ENCODE measurements at places on chromosomes 7 and 10.

DNA sequence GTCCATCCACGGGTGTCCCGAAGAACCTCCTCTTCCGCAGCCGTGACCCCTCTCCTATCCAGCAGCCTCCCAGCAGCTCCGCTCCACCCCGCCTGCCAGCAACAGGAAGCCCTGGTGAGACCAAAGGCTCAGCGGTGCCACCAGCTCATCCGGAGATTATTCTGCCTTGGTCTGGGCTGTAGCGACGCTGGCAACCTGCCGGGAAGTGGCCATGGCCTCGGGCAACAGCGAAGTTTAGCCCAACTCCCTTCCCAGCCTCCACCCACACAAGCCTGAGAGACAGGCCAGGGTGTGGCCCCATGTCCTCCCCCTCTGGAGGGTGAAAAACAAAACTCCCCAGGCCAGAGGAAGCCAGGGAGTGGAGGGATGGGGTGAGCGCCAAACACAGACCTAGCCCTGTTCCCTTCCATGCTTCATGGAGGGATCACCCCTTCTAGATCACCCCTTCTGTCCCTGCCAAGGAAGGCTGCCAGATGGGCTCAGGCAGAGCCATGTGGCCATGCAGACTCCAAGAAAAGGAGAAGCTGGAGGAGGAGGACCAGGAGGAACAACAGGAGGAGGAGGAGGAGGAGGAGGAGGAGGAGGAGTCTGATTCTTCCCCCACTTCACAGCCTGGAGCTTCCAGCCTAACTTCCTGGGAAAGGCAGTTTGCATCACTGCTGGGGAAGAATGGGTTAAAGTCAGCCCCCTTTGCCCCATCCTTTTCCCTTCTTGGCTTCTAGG lies 918 bp downstream of the CALHM2 start:
- no peak for DNase-seq

DNA sequence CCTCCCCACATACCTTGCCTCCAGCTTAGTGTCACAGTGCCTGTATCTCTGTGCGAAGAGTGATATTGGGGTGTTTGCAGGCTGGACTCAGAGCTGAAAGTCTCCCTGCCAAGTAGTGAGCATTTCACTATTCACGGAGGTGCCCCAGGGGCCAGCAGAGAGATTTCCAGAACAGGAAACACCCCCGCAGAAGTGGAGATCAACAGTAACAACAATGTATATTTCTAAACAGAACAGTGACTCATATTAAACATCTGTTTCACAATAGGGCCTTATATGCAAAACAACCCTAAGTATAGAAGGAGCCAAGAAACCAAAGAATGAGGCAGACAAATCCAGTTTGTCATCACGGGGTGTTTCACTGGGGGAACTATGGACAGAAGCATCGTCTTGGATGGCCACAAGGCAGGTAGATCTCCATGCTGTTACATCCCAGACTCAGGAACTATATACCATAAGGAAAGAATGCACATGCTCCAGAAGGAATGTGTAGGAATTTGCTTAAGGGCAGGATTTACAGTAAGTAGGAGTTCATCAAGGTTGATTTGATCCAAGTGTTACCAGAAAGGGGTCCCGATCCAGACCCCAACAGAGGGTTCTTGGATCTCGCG lies 29.3 kb upstream of the CCL24 start:
- DNase-seq = no peak

DNA sequence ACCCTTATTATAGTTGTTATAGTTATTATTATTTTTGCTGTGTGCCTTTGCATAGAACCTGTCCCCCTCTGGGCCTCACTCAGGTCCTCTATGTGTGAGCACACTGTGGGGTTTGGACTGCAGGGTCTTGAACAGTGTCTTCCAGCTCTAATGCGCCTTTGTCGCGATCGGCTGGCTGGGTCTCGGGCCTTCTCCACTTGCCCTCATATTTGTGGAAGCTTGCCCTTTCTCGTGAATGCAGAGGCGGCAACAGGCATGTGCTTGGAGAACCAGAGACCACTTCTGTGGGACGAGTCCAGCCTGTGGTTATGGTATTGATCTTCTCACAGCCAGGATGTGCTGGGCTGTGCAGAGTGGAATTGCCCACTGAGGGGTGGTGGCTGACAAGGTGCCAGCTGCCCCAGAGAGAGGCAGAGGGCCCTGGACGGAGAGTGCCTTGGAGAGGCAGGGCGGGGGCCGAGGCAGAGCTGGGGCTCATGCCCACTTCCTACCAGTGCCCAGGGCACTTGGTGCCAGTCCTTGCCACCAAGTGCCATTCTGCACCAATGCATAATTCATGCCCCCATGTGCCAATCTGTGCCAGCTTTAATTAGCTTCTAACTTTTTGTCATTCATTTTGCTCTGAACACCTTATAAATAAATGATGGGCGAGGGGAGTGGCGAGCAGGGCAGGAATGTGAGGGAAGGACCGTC lies 6.8 kb upstream of the CDH23 start:
- no peak for DNase-seq

GRCh38 chr10:77669892-77670291 lies 32.3 kb upstream of the KCNMA1 start:
- DNase-seq = no peak

- DNase-seq = no peak
Observed at GRCh38 chr10:49010865-49011264, 71.2 kb upstream of the LRRC18 start.

GRCh38 chr7:47901542-47901941 lies 46.7 kb downstream of the PKD1L1 start:
- DNase-seq = no peak

DNA sequence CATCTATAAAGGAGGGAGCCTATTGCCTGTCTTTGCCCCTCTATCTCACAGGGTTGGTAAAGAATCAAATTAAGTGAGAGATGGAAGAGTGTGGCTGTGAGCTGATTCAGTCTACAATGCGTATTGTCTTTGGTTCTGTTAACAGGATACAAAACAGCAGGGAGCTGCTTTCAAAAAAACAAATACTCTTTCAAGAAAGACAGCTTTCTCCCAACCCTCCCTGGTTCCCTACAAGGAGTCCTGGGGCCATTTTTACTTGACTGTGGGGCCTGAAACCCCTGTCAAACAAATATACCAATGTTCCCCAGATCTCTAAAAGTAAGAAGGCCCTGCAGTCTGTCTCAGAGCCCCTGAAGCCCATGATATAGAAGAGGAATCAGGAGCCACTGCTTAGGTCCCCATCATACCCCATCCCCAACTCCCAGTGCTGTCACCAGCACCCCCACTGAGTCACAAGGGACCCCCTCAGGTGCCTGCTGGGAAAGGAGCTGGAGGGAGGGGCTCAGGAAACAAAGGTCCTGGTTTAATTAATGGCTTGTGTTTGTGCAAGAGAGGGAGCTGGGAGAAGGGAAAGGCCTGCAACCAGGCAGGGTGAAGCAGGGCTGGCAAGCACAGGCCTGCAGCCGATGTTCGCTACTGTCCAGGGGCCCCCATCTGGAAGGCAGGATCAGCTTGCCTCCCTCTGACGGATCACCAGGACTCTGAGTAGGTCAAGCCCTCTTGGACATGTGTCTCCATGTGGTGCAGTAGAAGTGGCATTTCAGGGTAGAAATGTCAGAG lies 182.0 kb upstream of the GHITM start:
- DNase-seq = no peak

DNA sequence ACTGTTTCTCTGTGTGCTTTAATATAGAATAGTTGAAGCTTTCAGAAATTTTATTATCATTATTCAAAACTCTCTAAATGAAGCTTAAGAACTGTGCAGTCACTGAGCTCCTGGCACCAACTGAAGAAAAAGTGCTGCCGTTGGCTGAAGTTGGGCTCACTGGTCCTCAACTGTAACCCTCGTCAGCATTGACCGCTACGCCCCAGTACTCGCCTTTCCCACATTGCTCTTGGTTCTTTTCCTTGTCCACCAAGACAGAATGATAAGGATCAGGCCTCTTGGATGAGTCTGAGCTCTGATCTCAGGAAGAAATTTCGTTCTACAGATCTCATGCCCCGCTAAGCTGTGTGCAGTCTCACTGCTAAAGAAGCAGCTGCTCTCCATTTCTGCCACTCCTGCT lies 7.9 kb upstream of the TAF3 start:
- DNase-seq = no peak

- DNase-seq = no peak
Observed at GRCh38 chr10:88316292-88316861, 266.7 kb downstream of the RNLS start.

DNA sequence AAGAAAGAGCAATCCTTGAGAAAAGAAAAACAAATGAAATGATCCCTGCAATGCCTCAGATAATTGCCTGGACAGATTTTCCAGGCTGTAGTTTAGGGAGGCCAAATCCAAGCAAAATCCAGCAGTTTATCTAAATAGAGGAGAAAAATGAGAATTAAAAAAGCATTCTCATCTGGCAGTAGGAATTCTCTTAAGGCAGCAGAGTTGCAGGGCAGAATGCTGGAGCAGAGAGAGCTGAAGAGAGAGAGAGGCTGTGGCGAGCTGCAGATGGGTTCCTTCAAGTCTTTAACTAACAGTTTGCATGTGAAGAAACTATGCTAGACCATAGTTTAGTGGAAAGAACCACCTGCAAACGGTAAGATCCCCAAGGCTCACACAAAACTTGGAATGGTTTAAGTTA lies 6.0 kb upstream of the LIPA start:
- no peak for DNase-seq

DNA sequence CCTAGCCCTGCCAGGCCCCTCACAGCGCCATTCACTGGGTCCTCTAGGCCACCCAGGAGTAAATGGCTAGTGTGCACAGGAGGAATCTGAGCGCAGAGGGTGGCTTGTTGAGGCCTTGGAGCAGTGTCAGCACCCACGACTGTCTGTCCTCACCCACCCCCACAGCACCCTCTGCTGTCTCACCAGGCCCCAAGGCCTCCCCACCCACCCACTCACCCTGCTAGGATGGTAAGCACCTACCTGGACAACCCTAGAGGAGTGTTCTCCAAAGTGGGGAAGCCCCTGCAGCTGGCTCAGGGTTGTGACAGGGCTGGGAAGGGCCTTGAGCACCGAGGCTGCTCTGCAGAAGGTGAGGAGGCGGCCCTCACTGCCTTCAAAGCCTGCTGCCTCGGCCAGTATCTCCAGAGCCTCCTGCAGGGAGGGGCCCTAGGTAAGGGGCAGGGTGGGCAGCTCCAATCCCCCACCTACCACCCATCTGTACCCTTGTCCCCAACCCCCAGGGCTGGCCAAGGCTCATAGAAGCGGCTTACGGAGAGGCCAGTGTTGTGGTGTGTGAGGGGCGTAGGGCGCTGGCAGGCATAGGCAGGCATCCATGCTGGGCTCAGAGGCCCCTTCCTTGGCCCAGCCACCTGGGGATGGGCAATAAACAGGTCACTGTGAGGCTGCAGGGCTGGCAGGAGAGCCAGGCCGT lies 2.9 kb downstream of the POLM start:
- DNase-seq = no peak

GRCh38 chr7:96359876-96360275 lies 38.0 kb upstream of the SLC25A13 start:
- DNase-seq = no peak

GRCh38 chr7:132793474-132793873 lies 217.2 kb upstream of the PLXNA4 start:
- DNase-seq = no peak

- no peak for DNase-seq
Observed at GRCh38 chr7:95335093-95335492, 10.8 kb upstream of the PON1 start.

- no peak for DNase-seq
Observed at GRCh38 chr10:83926606-83927005, 212.7 kb upstream of the GHITM start.

DNA sequence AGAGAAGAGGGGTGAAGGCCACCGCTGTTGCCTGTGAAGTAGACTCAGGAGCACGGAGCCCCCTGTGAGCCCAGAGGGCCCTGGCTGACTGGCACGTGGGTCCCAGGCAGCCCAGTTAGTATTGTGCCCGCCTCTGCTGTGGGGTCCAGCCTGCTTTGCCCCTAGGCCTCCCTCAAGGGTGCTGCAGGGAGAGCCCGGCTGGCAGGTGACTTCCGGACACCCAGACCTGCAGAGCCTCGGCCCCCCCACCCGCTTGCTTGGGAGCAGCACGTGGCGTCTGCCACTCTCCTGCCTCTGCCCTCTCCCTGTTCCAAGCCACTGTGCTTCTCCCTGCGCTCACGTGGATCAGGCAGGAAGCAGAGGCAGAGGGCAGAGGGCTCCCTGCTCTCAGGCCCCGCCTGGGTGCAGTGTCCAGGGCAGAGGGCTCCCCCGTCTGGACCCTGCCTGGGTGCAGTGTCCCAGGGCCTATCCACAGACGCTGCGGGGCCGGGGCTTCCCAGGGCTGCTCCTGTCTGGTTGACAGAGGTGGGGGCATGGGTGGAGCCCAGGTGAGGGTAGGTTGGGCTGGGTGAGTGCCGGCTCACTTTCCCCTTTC lies 88.4 kb downstream of the DNAJB6 start:
- DNase-seq = no peak

- DNase-seq = peak; percentile 83
Observed at GRCh38 chr10:98309366-98310355, 41.7 kb upstream of the LOXL4 start.

DNA sequence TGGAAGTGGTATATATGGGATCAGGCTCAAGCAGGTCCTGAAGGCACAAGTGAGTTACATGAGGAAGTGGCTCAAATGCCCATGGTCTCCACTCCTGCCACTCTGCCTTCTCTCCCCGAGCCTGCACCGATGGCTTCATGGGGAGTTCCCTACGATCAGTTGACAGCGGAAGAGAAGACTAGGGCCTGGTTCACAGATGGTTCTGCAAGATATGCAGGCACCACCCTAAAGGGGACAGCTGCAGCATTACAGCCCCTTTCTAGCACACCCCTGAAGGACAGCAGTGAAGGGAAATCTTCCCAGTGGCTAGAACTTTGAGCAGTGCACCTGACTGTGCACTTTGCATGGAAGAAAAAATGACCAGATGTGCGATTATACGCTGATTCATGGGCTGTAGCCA lies 95.3 kb downstream of the HOXA1 start:
- no peak for DNase-seq

DNA sequence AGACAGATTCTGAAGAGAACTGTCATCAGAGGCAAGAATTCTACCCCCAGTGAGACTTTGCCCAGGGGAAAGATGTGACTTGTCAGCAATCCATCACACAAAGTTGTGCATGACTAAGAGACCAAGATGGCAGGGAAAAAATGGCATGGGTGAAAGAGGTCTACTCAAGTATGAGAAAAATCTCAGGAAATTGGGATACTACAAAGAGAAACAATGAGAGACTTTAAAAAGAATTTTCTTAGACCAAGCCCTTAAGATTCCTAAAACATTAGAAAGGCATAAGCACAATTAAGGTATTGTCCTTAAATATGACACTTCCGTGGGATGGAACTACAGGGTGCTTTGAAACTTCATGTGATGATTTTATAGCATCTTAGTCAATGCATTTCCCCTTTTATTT lies 45.6 kb upstream of the PDE1C start:
- DNase-seq = no peak

GRCh38 chr7:136046548-136046947 lies 69.4 kb upstream of the MTPN start:
- no peak for DNase-seq

- DNase-seq = no peak
Observed at GRCh38 chr7:2566348-2566889, 7.6 kb downstream of the IQCE start.

- no peak for DNase-seq
Observed at GRCh38 chr10:101297901-101298486, 56.0 kb upstream of the BTRC start.

- no peak for DNase-seq
Observed at GRCh38 chr10:91339729-91340128, 70.4 kb upstream of the HECTD2 start.

- no peak for DNase-seq
Observed at GRCh38 chr7:129169171-129169671, 19.2 kb upstream of the SMO start.
